HFFc6 (cell line): ENCODE measurements at places on chromosomes 3 and 15. TPM values are rescaled to one million over a fixed set of nuclear protein-coding genes. Genes with fewer than 3 reads are reported as not detected.

GRCh38 chr3:169196789-169197188 is 466.7 kb downstream of the MECOM start:
- H3K36me3 ChIP-seq = no peaks in the 10 kb centered on the region
- H3K27ac ChIP-seq = no peak overlapping the region
- H3K4me3 ChIP-seq = no peak overlapping the region
- no peaks in the 10 kb centered on the region; the same call in 1 of the 2 replicates for H3K27me3 ChIP-seq

Gene CAV3
- 0.62 TPM in 1 of 3 replicates, not detected in the others for total RNA-seq

DNA sequence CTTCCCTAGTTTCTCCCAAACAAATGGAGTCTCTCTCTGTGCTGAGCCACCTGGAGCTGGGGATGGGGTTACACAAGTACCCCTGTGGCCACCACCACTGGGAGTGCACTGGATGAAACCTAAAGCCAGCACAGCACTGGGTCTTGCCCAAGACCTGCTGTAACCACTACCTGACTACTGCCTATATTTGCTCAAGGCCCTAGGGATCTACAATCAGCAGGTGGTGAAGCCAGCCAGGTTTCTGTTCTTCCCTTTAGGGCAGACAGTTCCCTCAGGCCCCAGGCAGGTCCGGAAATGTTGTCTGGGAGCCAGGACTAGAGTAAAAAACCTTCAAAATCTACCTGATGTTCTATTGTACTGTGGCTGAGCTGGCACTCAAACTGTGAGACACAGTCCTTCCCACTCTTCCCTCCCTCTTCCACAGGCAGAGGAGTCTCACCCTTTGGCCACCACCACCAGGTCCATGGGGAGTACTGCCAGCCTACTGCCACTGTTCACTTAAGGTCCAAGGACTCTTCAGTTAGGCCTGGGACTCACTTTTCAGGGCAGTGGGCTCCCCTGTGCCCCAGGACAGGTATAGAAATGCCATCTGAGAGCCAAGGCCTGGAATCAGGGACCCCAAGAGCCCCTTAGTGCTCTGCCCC is 23.8 kb downstream of the C3orf20 start:
- H3K27me3 ChIP-seq = peaks cover 8% of the 10 kb centered on the region; the same call in 1 of the 2 replicates
- no peak for DNase-seq
- no peak overlapping the region for H3K27ac ChIP-seq
- no peak overlapping the region for H3K4me3 ChIP-seq
- H3K4me1 ChIP-seq = no peaks in the 10 kb centered on the region
- no peaks in the 10 kb centered on the region for H3K36me3 ChIP-seq

DNA sequence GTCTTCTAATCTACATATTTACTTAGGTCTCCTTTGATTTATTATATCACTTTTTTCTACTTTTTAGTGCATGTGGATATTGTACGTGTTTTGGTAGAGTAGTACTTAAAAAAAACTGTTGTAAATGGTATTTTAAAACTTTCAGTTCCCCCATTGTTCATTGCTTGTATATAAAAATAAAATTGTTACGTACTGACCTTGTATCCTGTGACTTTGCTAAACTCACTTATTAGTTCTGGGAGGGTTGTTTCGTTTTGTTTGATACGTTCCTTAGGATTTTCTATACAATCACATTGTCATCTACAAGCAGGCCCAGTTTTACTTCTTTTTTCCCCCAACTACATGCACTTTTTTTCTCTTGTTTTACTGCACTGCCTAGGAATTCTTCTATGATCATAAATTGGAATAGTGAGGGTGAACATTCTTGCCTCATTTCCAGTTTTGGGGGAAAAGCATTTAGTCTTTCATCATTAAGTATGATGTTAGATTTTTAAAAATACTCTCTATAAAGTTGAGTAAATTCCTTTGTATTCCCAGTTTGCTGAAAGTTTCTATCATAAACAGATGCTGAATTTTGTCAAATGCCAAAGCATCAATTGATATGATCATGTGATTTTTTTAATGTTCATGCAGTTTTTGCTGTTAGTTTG is 33.5 kb upstream of the ACKR4 start:
- peaks cover 10% of the 10 kb centered on the region for H3K4me1 ChIP-seq
- H3K27me3 ChIP-seq = no peaks in the 10 kb centered on the region
- H3K27ac ChIP-seq = no peak overlapping the region; the same call in 1 of the 2 replicates
- peaks cover 17% of the 10 kb centered on the region for H3K36me3 ChIP-seq

- peaks cover 2% of the 10 kb centered on the region; the same call in 1 of the 2 replicates for H3K27me3 ChIP-seq
- H3K36me3 ChIP-seq = no peaks in the 10 kb centered on the region
- DNase-seq = no peak
Measured at GRCh38 chr15:68700455-68701123, 120.1 kb downstream of the ANP32A start.

Gene CASR
- not detected in 3 replicates for total RNA-seq

DNA sequence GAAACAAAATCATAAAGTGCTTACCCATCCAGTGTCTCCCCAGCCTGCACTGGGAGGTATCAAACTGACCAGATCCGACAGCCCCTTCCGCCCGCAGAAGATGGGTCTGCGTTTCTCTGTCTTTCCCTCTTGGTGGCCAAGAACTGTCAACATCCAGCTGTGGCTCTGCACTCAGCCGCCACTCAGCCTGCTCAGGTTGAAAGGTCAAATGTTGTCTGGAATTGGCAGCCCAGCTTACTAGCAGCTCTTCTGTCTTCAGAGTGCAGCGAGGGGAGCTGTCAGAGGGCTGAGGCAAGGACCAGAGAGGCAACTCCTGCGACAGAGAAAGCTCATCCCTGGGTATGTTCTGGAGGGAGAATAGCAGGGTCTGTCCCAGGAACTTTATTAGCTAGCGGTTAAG is 45.4 kb downstream of the GOLGA6L2 start:
- H3K4me3 ChIP-seq = no peak overlapping the region
- no peaks in the 10 kb centered on the region for H3K36me3 ChIP-seq
- H3K27ac ChIP-seq = no peak overlapping the region
- no peaks in the 10 kb centered on the region; the same call in none of the 2 replicates for H3K27me3 ChIP-seq
- H3K4me1 ChIP-seq = no peaks in the 10 kb centered on the region

DNA sequence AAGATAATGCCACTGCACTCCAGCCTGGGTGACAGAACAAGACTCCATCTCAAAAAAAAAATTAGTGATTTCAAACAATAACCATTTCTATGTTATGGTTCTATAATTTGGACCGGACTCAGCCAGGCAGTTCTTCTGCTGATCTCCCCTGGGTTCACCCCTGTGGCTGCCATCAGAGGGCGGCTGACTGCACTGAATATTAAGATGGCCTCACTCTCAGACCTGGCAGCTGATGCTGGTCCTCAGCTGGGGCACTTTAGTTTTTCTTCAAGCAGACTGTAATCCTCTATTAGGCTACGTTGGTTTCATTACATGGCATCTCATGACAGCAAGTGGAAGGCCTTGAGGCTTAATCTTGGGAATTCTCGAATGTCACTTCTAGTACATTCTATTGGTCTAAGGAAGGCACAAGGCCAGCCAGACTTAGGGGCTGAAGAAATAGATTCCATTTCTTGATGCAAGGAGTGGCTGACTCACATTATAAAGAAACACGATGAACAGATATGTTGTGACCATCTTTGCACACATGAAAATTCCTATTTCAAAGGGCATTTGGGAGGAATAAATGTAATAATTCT is 12.8 kb downstream of the GALNT15 start:
- no peak for DNase-seq
- H3K4me3 ChIP-seq = no peak overlapping the region
- peaks cover 38% of the 10 kb centered on the region for H3K4me1 ChIP-seq

- DNase-seq = no peak
- H3K4me3 ChIP-seq = peak overlapping the region; percentile 86; the same call in 1 of the 2 replicates
- H3K4me1 ChIP-seq = peaks cover 62% of the 10 kb centered on the region
Measured at GRCh38 chr3:156606729-156607128, 51.8 kb upstream of the SSR3 start.

DNA sequence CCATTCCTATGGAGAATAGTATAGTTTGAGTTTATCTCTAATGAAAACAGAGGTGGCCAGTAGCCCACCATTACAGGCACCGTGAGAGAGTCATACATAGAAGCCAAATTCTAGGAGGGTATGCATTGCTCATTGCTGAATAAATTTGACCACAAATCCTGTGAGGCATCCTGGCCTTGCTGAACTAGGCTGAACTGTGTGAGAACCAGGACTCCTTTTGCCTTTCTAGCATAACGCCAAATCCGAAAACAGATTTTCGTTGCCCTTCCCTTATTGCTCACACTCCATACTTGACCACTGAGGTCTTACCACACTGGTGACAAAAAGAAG is 50.4 kb downstream of the SLC2A2 start:
- H3K4me3 ChIP-seq = no peak overlapping the region
- peaks cover 17% of the 10 kb centered on the region for H3K27me3 ChIP-seq
- H3K4me1 ChIP-seq = no peaks in the 10 kb centered on the region; the same call in 1 of the 2 replicates
- H3K36me3 ChIP-seq = peaks cover 8% of the 10 kb centered on the region; the same call in 1 of the 2 replicates
- DNase-seq = no peak
- no peak overlapping the region for H3K27ac ChIP-seq

DNA sequence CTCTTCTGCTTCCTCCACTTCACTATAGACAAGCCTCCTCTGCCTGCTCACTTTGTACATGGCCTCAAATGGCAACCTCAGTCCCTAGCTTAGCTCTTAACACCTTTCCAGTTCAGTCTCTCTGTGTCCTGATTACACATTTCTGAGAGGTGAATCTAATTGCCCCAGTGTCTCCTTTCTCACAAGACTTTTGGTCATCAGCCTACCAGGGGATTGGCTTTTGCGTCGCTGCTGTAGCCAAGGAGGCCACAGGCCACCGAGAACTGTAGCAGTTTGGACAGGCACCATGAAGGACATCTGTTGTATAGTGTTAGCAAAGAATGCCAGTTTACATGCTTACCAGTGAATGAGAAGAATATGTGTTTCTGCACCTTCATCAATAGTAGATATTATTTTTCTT is 8.5 kb downstream of the IREB2 start:
- H3K4me3 ChIP-seq = no peak overlapping the region
- no peak for DNase-seq
- 0 out of 2 replicates have a peak, but pooled peaks cover 20% of the 10 kb centered on the region for H3K4me1 ChIP-seq
- no peaks in the 10 kb centered on the region for H3K27me3 ChIP-seq
- H3K36me3 ChIP-seq = peaks cover 29% of the 10 kb centered on the region

- H3K36me3 ChIP-seq = peaks cover 13% of the 10 kb centered on the region
- no peaks in the 10 kb centered on the region for H3K27me3 ChIP-seq
- no peak overlapping the region for H3K27ac ChIP-seq
- DNase-seq = no peak
- H3K4me3 ChIP-seq = no peak overlapping the region
- no peaks in the 10 kb centered on the region for H3K4me1 ChIP-seq
Measured at GRCh38 chr3:175914785-175915184, 1055.7 kb downstream of the NAALADL2 start.
